ENCODE measurements at places on chromosomes 16 and 17. TPM values are rescaled to one million over a fixed set of nuclear protein-coding genes. Genes with fewer than 3 reads are reported as not detected.

Gene WFDC1
- 0.47 TPM for total RNA-seq

Gene ALOXE3
- not detected for total RNA-seq

Gene KRT32
- total RNA-seq: not detected

Gene CRHR1
- total RNA-seq: not detected

Gene CD7
- total RNA-seq: not detected

Gene ACE
- 5.9 TPM for total RNA-seq

Gene TK1
- 89.7 TPM for total RNA-seq

Gene KRT222
- not detected for total RNA-seq

Gene CMTM2
- 0.95 TPM for total RNA-seq

Gene CACNG3
- total RNA-seq: not detected

Gene NAGS
- total RNA-seq: 1.6 TPM

Gene TELO2
- 84.9 TPM for total RNA-seq

Measured in Calu3 (cell line).